B cell (primary cell): ENCODE measurements at places on chromosomes 3 and 15. TPM values are rescaled to one million over a fixed set of nuclear protein-coding genes. Genes with fewer than 3 reads are reported as not detected.
A peak's percentile ranks its signal among the peaks of the same experiment; 100 is the strongest.

The SCN11A gene
- total RNA-seq, result 0.24 and 0.25 TPM in 2 replicates

The EBLN2 gene
- 10.2 and 13.4 TPM in 2 replicates for total RNA-seq

The TP53BP1 gene
- total RNA-seq, result 70.5 and 88.4 TPM in 2 replicates

The TNFAIP8L3 gene
- not detected in 2 replicates for total RNA-seq

The ANKUB1 gene
- not detected in 2 replicates for total RNA-seq

The SLC22A14 gene
- total RNA-seq, result not detected in 2 replicates

The CRABP1 gene
- total RNA-seq, result not detected in 2 replicates

DNA sequence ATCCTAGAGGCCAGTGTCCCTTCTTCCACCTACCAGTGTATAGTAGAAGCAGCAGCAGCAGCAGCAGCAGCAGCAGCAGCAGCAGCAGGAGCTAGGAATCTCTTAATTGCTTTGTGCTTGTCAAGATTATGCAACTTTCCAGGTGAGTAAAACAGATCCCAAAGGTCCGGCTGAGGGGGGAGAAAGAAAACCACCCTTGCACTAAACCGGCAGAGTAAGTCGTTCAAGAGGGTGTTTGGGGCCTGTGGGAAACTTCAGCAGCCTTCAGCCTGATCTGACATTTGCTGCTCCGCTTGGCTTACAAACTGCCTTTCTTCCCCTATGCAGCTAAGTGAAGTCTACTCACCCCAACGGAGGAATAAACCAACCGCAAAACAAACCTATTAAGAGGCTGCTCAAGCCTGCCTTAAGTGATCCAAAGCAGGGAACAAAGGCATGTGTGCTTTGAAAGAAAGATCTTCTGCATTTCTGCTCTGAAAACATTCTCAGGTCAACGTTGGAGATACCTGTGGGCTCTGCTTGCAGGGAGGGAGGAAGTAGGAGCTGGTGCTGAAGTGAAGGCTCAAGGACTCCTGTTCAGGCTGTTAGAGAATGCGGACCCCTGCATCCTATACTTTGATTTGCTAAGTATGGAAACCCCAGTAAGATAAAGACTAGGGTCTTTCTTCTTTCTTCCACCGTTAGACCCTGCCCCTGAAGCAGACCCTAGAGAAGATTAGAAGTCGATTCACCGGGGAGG lies 35.7 kb upstream of the DLG1 start:
- H3K4me3 ChIP-seq, result no peak overlapping the region
- no peaks in the 10 kb centered on the region for H3K27me3 ChIP-seq
- H3K27ac ChIP-seq, result no peak overlapping the region
- H3K4me1 ChIP-seq, result no peaks in the 10 kb centered on the region

DNA sequence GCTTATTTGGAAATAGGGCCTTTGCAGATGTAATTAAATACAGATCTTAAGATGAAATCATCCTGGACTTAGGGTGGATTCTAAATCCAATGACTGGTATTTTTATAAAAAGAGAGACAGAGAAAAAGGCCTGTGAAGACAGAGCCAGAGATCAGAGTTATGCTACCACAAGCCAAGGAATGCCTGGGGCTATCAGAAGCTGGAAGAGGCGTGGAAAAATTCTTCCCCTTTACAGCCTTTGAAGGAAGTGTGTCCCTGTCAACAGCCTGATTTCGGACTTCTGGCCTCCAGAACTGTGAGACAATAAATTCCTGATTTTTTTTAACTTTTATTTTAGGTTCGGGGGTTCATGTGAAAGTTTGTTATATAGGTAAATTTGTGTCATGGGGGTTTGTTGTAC lies 154.1 kb upstream of the CADPS start:
- DNase-seq, result no peak
- no peak overlapping the region for H3K4me3 ChIP-seq
- no peaks in the 10 kb centered on the region for H3K27me3 ChIP-seq
- H3K4me1 ChIP-seq, result no peaks in the 10 kb centered on the region

DNA sequence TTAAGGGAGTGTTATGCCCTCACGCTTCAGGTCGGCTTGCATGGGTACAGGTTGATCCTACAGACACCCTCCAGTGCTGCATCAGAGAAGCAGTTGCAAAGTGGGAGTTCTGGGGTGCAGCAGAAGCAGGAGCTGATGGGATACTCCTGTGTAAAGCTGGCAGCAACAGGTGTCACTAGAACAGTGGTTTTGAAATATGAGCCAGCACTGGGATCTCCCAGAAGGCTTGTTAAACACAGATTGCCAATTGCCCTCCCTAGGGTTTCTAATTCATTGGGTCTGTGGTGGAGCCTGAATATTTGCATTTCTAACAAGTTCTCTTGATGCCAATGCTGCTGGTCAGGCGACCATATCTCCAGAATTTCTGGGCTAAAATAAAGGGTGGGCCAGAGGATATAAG lies 350.4 kb downstream of the CLSTN2 start:
- no peaks in the 10 kb centered on the region for H3K27me3 ChIP-seq
- no peaks in the 10 kb centered on the region for H3K4me1 ChIP-seq
- no peak overlapping the region for H3K27ac ChIP-seq
- H3K4me3 ChIP-seq, result no peak overlapping the region

GRCh38 chr3:194035406-194036138 lies 100.4 kb upstream of the HES1 start:
- H3K4me3 ChIP-seq, result no peak overlapping the region
- no peak for DNase-seq
- H3K36me3 ChIP-seq, result no peaks in the 10 kb centered on the region
- no peaks in the 10 kb centered on the region for H3K27me3 ChIP-seq
- H3K27ac ChIP-seq, result no peak overlapping the region
- peaks cover 42% of the 10 kb centered on the region for H3K4me1 ChIP-seq

DNA sequence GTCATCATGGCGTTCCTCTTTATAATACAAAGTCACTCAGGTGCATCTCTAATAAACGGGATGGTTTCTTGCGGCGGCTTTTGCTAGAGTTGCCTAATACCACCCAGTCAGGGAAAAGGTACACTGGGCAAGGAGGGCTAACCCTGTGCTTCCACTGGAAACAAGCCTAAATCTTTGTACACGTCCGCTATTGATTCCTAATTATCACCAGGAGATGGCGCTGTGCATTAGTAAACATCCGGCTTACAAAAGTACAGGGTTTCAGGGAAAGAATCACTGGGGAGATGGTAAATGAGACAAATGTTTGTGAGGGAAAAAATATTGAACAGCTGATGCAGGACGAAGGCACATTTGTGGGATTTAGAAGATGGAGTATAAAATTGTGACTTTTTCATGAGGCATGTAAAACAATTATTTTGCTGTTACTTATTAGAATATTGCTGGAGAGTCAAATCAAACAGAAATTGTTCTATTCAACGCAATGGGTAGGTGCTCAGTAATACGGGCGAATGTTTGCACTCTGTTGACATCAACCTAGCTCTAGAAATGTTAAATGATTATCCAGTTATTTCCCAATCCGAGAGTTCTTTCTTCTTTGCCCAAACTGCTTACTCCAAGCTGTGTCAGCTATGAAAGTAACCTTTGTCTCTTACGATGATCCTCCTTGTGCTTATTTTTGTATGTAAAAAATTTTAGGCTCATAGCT lies 50.6 kb downstream of the GMNC start:
- H3K4me1 ChIP-seq, result no peaks in the 10 kb centered on the region
- no peaks in the 10 kb centered on the region for H3K27me3 ChIP-seq
- no peaks in the 10 kb centered on the region for H3K36me3 ChIP-seq
- no peak overlapping the region for H3K27ac ChIP-seq

GRCh38 chr3:85939074-85939482 lies 980.3 kb downstream of the CADM2 start:
- H3K4me1 ChIP-seq, result no peaks in the 10 kb centered on the region
- DNase-seq, result no peak
- H3K27ac ChIP-seq, result no peak overlapping the region

- no peak for DNase-seq
- H3K4me3 ChIP-seq, result no peak overlapping the region
- H3K4me1 ChIP-seq, result no peaks in the 10 kb centered on the region
- H3K27me3 ChIP-seq, result no peaks in the 10 kb centered on the region
- H3K27ac ChIP-seq, result no peak overlapping the region
Measured at GRCh38 chr15:57406062-57406772, 29.9 kb downstream of the CGNL1 start.

- no peak overlapping the region for H3K27ac ChIP-seq
- DNase-seq, result no peak
- no peaks in the 10 kb centered on the region for H3K4me1 ChIP-seq
- no peak overlapping the region for H3K4me3 ChIP-seq
Measured at GRCh38 chr3:195692354-195692685, 28.5 kb upstream of the MUC20 start.

- H3K4me3 ChIP-seq, result no peak overlapping the region
- H3K27ac ChIP-seq, result no peak overlapping the region
- H3K4me1 ChIP-seq, result no peaks in the 10 kb centered on the region
- no peak for DNase-seq
- H3K36me3 ChIP-seq, result no peaks in the 10 kb centered on the region
Measured at GRCh38 chr3:197394464-197395321, 96.3 kb upstream of the DLG1 start.

GRCh38 chr3:49387721-49388120 lies 24.1 kb downstream of the RHOA start:
- no peak overlapping the region for H3K27ac ChIP-seq
- H3K4me1 ChIP-seq, result peaks cover 30% of the 10 kb centered on the region
- peaks cover 17% of the 10 kb centered on the region for H3K36me3 ChIP-seq

DNA sequence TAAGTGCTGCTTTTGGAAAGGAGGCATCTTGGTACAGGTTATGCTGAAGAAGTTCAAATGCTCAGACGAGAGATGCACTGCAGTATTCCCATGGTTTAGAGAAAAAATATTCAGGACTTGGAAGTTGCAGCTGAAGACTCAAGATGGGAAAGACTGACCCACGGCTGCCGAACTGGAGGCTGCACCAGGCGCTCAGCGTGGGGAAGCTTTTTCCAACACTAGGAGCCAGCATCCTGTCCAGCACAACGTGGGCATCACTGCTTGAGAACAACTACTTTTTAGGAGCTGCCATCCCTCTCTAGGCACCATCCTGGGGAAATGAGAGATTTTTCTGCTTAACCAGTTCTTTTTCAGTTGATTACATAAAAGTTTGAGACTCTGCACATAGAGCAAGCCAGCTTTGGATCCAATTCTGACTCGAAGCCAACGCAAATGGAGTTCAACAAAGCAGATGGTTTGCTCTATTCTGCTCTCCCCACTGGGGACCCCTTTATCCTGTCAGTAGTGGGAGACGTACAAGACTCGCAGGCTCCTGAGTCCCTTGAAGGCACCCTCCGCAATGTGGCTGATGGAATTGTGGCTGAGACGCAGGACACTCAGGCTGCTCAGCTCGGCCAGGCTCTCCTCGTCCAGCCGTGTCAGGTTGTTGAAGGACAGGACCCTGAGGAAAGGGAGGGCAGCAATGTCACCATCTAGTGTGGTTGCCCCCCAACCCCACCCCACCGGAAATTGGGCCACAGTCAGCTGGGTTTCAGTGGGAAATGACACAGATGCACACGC lies 93.8 kb downstream of the LRIG1 start:
- H3K27ac ChIP-seq, result no peak overlapping the region
- H3K4me1 ChIP-seq, result no peaks in the 10 kb centered on the region
- no peaks in the 10 kb centered on the region for H3K27me3 ChIP-seq
- DNase-seq, result no peak

DNA sequence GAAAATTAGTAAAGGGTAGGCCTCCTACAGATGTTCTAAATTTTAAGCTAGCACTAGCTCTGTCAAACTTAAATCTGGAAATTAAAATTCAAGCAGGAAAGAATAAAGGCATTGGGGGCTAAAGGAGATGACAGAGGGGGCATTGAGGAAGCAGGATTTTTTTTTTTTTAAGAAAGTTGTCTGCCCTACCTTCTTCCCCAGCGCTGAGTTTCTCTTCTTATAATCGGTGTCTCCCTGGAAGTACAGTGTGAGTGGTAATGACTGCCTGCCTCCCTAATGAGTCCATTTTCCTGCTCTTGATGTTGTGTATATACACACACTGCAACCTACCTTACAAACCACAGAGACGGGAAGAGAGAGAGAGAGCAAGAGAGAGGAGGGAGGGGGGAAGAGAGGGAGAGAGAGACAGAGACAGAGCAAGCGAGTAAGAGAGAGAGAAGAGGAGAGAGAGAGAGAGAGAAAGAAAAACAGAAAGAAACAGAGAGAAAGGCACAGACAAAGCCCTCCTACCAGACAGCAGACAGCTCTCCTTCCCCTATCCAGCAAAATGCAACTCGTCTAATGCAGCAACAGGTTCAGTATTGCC lies 47.0 kb downstream of the ZBTB20 start:
- peaks cover 8% of the 10 kb centered on the region for H3K36me3 ChIP-seq
- peak; percentile 40 for DNase-seq
- H3K27me3 ChIP-seq, result no peaks in the 10 kb centered on the region
- H3K27ac ChIP-seq, result no peak overlapping the region
- H3K4me1 ChIP-seq, result peaks cover 18% of the 10 kb centered on the region

DNA sequence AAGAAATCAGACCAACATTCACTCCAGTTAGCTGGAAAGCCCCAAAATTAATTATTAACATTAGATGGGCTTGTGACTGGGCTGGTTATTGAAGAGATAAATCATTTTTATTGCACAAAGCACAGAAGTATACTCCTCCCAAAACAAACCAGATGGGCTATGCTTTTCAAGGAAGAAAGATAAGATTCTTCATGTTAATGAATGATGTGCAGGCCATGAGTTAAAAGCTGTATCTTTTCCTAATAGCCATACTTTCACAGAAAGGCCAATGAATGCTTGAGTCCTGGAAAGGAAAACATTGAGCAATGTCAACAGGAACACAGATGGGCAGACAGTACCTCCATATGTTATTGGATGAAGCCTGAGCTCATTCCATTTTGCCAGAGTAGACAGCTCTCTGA lies 55.4 kb downstream of the OCA2 start:
- no peak overlapping the region for H3K27ac ChIP-seq
- DNase-seq, result no peak
- no peak overlapping the region for H3K4me3 ChIP-seq
- H3K27me3 ChIP-seq, result no peaks in the 10 kb centered on the region

DNA sequence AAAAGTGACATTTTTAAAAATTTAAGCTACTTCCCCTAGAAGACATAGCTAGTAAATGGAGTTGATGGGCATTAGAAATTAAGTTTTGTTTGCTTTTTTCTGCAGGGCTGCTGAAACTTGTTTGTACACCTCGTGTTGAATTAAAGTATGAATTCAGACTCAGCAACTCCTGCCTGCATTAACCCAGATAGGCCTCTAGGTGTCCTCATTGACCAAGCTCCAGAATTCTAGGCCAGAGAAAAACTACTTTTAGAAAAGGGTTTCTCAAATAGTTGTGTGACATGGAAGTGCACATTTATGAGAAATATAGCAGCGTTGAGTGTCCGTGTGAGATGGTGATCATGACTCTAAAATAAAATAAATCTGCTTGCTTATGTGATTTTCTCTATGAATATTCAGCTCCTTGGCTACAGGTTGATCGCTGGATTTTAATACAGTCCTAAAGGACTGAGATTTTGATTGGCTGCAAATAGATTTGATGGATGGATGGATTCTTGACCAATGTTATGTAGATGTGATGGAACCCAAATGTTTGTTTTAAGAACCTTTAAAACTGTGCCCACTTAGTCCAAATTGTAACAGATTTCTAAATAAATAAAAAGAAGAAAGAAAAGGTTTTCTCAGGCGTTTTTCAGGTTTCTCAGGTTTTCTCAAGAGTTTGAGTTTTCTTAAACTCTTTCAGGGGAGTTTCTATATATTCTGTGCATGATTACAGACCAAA lies 39.4 kb upstream of the LMOD3 start:
- DNase-seq, result peak; percentile 48
- H3K4me1 ChIP-seq, result no peaks in the 10 kb centered on the region
- H3K27ac ChIP-seq, result no peak overlapping the region
- H3K36me3 ChIP-seq, result no peaks in the 10 kb centered on the region
